ENCODE measurements at places on chromosomes 7 and 10.

GRCh38 chr10:70820976-70821750, 5.4 kb downstream of the SGPL1 start:
- DNase-seq: peak; percentile 25

- no peak for DNase-seq
Measured at GRCh38 chr7:95684505-95684904, 87.8 kb upstream of the DYNC1I1 start.

DNA sequence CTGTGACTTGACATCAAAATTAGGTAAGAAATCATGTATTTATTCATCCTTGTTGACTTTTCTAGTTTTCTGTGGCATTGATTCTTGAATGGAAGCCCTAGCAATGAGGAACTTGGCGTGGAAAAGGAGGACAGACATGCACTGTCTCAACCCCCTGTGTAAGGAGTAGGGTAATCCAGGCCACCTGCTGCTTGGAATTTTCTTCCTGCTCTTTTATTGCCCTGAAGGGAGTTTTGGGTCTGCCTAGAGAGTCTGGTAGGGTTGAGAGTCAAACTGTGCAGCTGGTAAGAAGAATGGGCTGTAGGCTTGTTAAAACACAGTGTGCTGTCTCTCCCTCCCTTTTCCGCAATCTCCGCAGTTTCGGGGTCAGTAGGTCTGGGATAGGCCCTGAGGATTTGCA, 19.7 kb downstream of the ZNF32 start:
- DNase-seq: no peak

DNA sequence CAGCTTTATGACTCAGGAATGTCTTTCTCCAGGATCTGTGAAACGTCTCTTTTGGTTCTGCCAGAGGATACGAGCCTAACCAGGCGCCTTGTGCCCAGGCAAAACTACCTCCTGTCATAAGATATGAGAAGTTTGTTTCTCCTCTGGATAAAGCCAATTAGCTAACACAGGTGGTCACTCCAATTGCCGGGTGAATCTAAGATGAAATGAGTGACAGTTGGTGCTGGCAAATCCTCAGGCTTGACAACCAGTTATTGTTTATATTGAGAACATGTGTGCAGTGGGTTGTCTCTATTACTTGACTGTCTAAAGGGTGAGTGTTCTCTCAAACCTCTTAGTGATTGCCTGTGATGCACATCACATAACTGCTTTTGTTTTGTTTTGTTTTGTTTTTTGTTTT, 449.1 kb downstream of the XPNPEP1 start:
- DNase-seq: no peak

- no peak for DNase-seq
Measured at GRCh38 chr7:38561166-38561565, 70.0 kb downstream of the AMPH start.

DNA sequence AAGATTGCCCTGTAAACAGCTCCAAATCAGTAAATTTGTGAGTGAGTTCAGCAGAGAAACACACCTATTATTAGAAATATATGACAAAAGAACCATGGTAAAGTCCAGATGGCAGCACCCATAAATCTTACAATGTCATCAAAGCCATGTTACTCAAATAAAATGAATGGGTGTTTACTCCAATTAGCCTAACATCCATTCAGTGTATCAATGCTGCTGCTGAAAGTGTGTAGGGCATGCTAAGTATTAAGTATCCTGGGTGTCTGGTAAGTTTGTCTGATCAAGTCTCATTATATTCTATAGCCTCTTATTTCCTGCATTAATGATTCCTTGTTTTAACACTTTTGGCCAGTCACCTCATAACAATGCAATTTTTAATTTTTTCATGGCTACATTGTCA, 185.5 kb upstream of the STEAP4 start:
- no peak for DNase-seq

- no peak for DNase-seq
Measured at GRCh38 chr7:126222782-126223181, 1030.0 kb downstream of the GRM8 start.

- DNase-seq: no peak
Measured at GRCh38 chr10:77726732-77727131, 89.1 kb upstream of the KCNMA1 start.

DNA sequence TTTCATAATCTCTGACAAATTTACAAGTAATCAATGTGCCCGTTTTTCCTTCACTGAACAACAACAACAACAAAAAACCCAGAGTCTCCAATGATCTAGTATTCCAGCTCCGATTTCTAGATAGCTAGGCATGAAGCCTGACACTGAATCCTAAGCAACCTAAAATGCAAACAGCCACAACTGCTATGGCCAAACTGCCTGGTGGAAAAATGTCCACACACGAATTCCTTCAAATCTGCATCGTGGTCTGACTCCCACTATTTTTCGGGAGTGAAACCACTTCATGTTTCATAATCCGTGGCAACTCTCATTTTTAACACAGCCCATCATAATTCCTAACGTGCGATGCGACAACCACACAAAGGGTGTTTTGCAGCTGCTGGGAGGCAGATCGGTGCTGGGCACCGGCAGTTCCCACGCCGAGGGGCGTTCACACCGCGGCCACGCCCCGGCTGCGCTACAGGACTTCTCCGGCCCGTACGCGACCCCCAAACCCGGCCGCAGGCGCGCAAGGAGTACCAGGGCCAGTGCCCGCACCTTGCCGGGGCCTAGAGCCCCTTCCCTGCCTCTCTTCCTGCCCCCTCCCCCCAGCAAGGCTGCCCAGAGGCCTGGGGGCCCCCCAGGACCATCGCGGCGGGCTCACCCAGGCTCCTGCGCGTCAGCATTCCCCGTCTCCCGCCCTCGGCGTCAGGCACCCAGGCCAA, 814 bp downstream of the RUFY2 start:
- peak; percentile 26 for DNase-seq

GRCh38 chr7:148697256-148698006, 1.3 kb upstream of the CUL1 start:
- DNase-seq: peak; percentile 63

DNA sequence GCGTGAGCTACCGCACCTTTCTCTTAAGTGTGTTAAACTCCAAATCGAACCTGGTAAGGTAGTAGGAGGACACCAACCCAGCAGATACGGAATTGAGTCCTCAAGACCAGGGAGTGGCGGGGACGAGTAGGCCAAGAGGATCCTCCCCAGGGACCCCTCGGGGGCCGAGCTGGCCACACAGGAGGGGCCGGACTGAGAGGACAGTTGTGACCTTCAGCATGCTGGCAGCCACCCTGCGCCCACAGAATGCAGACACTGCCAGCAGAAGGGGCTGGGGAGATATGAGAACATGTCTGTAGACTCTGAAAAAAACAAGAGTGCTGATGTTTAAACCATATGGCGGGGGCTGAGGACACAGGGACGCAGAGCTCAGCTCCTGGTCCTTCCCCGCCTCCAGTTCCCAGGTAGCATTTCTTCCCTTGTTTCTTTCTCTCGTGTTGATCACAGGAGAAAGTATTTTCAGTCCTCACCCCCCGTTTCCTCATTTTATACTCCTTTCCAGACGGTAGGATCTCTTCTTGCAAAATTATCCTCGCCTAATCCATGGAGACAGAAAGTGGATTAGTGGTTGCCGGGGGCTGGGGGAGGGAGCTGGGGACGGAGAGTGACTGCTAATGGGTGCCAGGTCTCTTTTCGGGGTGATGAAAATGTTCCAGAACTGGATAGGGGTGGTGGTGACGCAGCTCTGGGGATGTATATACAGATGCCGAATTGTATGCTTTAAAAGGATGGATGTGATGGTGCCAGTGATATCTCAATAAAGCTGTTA, 11.5 kb upstream of the UNCX start:
- no peak for DNase-seq

DNA sequence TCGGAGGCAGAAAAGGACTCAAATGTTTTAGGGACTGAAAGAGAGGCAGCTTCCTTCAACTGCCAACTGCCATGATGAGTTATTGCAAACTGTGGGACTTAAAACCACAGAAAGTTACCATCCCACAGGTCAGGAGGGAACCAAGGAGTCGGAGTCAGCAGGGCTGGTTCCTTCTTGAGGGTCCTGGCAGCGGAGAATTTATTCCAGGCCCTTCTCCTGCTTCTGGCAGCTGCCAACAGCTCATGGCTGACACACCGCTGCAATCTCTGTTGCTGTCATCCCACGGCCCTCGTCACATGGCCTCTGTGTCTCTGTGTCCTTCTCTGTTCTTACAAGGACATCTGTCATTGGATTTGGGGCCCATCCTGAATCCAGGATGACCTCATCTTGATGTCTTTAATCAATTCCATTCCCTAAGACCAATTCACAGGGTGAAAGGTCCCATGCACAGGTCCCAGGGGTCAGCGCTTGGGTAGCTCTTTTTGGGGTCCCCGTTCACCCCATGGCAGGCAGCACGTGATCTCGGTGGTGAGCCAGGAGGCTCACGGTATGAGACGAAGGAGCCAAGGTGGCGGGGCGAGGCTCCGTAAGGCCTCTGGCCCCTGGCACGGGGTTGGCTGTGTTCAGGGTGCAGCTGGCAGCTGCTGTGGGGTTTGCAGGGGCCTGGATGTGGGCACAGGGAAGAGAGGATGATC, 27.4 kb upstream of the PSMG3 start:
- DNase-seq: no peak

Measured in activated CD4-positive, alpha-beta T cell treated with anti-CD3 and anti-CD28 coated beads, Interleukin-2, Interleukin-4, amounts not matched to agents 100 ng/mL and 50 ng/mL, durations not matched to agents 16 hours and 8 hours (primary cell).